ENCODE measurements at places on chromosomes 7 and 10.

GRCh38 chr10:62858364-62858763 is 42.2 kb upstream of the EGR2 start:
- DNase-seq = no peak

DNA sequence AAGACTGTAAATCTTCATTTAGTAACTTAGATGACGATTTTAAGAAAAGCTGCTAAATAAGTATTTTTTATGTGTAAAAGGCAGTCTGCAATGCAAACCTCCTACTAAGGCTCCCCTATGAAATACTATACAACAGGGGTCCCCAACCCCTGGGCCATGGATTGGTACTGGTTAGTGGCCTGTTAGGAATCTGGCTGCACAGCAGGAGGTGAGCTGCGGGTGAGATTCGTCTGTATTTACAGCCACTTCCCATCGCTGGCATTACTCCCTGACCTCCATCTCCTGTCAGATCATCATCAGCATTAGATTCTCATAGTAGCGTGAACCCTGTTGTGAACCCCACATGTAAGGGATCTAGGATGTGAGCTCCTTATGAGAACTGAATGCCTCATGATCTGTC is 580.4 kb downstream of the MAGI2 start:
- no peak for DNase-seq

DNA sequence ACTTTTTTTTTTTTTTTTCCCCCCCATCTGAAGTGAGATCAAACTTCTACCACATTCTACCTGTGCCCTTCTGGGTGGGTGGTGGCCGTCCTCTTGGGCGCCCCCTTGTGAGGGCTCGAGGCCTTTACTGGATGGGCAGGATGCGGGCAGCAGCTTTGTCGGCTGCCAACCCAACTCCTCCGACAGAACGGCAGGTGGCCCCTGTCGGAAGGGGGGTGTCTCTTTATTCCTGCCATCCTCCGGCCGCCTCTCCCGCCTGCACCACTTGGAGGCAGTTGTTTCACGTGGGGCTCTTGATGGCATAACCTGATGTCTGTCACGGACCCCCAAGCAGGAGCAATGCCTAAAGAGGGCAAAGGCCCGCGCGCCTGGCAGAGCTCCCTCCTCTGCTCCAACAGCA is 31.0 kb downstream of the AMZ1 start:
- DNase-seq = peak; percentile 76

GRCh38 chr7:148787571-148788295 is 89.0 kb downstream of the CUL1 start:
- DNase-seq = no peak

- no peak for DNase-seq
Observed at GRCh38 chr7:81447351-81447952, 322.4 kb downstream of the HGF start.

- peak; percentile 66 for DNase-seq
Observed at GRCh38 chr7:102125127-102125596, 161.5 kb upstream of the SH2B2 start.

GRCh38 chr7:130906575-130906974 is 172.6 kb upstream of the KLF14 start:
- DNase-seq = no peak

- DNase-seq = no peak
Observed at GRCh38 chr10:31664803-31665202, 263.8 kb downstream of the ARHGAP12 start.

- peak; percentile 30 for DNase-seq
Observed at GRCh38 chr10:13526948-13527863, 1.6 kb downstream of the BEND7 start.

DNA sequence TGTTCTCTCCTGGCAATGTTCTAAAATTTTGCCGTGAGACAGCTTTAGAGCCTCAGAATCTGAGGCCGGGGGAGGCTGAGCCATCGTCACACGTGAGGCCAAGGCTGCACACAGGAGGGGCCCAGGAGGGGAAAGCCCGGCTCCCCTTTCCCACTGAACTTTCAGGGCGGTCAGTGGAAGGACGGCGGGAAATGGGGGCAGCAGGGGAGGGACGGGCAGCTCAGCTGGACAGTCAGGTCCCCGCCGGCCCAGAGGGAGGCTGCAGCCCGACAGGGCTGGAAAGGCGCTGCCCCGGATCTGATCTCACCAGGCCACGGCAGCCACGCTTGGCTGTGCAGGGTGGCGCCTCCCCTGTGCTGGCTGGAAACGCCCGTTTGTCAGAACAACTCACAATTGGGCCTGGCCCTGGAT is 43.3 kb upstream of the ADGRA1 start:
- no peak for DNase-seq

GRCh38 chr7:112873831-112874553 is 83.8 kb upstream of the TMEM168 start:
- DNase-seq = no peak

DNA sequence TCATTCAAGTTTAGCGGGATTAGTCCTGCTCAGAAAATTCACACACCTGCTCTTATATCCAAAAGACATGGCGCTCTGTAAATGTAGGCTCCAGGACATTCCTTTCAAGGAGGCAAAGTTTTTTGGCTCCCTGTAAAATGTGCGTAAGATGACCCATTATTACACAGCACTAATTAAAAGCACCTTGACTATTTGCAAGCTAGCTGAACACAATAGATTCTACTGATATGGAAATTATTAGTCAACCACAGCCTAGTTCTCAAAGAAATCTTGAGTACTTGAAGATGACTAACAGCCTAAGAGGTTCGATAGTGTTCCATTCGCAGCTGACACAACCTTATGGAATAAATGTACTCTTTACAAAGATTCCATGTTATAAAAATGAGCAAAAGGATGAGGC is 175.2 kb downstream of the BMPER start:
- no peak for DNase-seq

DNA sequence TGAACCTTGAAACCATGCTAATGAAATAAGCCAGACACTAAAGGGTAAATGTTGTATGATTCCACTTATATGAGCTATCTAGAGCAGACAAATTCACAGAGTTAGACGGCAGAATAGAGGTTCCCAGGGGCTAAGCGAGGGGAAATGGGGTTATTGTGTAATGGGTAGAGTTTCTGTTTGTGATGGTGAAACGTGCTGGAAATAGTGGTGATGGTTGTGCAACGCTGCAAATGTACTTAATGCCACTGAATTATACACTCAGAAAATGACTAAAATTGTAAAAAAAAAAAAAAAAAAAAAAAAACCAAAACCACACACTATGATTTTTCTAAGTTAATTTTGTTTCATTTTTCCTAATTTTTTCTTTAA is 30.0 kb downstream of the SFXN4 start:
- no peak for DNase-seq

DNA sequence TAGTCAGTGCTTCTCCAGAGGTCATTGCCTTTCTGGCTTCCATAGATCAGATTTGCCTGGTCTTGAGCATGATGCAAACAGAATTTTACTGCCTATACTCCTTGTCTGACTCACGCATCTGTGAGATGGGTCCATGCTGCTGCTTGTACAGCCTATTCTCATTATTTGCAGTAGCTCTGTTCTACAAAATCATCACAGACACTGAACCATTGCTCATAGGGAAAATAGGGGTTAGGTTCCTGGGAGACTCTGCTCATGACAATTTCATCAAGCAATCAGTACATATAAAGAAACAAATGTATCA is 7.4 kb upstream of the CREB3L2 start:
- DNase-seq = no peak

GRCh38 chr7:17939606-17940301 is 540 bp downstream of the SNX13 start:
- peak; percentile 32 for DNase-seq

DNA sequence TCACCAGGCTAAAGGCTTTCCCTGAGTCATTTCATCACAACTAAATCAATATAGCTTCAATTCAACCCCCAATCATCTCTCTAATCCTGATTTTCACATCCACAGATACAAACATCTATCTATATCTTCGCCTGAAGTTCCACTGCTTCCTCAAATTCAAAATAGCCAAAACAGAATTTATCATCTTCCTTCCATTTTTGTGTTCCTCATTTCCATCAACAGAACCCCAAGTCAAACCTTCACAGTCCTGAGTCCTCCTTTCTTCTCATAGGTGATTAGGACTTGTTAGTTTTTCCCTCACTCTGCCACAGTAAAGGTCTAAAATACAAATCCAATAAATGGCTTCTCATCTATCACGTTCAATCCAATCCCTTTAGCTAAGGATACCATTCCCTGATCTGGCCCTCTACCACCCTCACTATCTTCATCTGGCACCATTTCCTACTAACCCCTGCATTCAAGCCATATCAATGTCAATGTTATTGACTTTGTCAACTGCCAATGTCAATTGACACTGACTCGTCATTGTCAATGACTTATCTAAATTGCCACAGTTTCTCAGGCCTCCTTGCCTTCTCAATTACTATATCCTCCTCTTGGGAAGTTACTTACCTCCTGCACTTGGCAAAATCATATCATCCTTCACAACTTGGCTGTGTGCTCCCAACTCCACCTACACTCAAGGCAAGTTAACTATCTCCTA is 2.6 kb downstream of the HYCC1 start:
- DNase-seq = no peak

DNA sequence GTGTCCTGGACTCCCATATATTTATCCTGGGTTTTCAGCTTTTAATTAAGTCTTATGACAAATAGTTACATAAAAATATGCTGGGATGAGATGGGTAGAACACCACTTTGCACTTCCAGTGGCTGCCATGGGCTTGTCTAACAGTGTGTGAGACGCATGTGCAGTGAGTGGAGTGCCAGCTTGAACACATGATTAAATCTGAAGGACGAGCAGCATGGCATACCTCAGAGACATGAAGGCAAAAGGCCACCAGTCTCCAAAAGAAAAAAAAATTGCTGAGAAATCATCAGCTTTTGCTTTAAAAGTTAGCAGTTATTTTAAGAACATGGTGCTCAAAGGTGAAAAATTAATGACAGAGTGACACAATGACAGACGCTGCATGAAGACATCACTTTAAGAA is 139.0 kb upstream of the ADCY1 start:
- no peak for DNase-seq

GRCh38 chr10:44928462-44928861 is 17.3 kb downstream of the TMEM72 start:
- no peak for DNase-seq

DNA sequence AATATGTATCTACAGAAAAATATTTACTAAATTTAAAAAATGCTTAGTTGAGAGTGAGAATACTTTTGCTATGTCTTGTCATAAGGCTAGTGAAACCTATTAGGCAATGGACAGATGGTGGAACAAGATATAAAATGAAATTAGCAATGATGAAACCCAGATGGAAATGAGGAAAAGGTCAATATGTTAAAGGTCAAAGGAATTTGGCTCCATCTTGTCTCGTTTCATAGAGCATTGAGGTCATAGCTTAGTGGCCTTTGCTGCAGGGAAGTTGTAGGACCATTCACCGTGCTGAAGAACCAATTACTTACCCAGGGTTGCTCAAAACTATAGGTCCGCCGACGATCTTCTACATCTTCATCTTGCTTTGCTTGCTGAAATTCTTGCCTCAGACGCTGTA is 683.9 kb downstream of the PARD3 start:
- DNase-seq = no peak

GRCh38 chr7:50353201-50353600 is 48.7 kb downstream of the IKZF1 start:
- no peak for DNase-seq

- no peak for DNase-seq
Observed at GRCh38 chr7:98283127-98283886, 1.8 kb downstream of the BRI3 start.

DNA sequence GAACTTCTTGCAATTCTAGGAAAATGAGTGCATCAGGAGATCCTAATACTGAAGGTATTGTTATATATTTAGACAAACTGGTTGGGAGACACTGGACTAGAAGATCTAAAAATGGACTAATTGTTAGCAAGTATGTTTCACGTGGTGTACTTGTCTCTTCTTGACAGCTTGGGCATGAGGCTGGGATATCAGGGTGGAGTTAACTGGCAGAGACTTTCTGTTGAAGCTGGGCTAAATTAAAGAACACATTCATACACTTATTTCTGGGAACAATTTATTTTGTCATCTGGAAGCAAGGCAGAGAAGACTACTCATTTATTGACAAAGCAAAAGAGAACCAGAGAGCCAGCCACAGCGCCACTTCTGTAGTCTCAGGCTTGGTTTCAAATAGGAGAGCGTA is 25.9 kb downstream of the TYW1 start:
- no peak for DNase-seq

DNA sequence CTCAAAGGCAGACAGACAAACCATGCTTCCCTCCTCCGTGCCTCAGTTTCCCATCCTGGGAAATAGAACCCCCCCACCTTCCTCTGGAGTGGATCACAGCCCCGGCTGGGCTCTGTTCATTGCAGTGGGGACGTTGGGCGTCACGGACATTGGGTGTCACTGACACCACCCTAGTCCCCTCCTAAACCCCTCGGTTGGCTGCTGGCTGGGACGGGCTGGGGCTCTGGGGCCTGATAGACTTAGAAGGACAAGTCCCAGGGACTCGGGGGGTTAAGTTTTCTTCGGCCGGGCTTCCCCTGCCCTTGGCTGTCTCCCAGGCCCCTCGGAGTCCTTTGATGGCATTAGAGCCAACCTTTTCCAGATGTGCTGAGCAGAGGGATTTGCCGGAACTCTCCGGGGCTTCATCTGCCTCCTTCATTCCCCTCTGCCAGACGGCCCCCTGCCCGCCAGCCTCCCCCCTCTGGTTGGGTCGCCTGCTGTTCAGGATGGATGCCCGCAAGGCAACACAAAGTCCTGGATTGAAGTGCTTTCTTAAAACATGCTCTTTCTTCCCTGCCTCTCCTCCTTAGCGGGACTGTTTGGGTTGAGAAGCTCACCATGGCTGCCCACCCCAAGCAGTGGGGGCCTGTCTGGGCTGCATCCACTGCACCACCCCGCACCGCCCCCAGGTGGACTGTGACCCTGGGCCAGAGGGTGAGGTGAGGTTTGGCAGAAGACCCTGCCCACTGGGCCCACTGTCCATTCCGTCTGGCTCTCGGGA is 73.0 kb downstream of the COL26A1 start:
- DNase-seq = no peak

DNA sequence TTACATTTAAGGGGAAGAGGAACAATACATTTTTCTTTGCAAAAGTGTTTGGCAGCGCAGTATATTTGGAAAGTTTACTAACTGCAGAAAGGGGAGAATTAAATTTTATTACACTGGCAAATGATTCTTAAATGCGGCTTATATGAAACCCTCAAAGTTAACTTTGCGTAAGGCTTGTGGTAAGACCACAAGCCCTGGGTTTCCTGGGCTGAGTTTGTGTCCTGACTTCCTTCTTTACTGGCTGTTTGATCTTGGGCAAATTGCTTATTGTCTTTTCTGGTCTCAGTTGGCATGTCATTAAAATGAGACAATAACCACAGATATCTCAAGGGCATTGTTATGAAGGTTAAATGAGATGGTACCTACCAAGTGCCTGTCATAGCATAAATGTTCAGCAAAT is 106.8 kb downstream of the GLRX3 start:
- no peak for DNase-seq

GRCh38 chr7:95365151-95365550 is 31.0 kb downstream of the PON3 start:
- DNase-seq = no peak

Measured in GM20000 (cell line).